Testis (tissue), 5 donors: ENCODE measurements at places on chromosomes 6 and 20.

DNA sequence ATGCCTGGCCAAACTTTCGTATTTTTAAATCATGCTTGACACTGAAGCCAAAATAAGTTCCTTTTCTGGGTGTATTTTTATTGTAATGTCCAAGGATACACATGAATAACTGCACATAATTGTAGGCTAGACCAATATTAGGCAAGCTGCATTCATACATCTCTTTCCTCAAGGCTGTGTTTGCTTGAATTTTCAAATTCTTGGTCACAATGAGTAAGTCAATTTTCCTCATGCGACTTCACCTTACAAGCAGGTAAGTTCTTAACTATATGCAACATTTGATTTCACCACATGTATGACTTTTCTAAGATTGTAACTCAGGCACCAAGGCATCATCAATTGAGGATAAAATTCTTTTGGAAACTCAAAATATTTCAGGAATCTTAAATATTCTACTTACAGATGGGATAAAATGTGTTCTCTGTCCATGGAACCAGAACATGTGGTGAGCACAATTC lies 112.4 kb upstream of the ZNF217 start:
- no peak overlapping the region for H3K4me3 ChIP-seq
- no peak for DNase-seq
- H3K27me3 ChIP-seq = no peaks in the 10 kb centered on the region

GRCh38 chr20:53957451-53958172 lies 112.8 kb downstream of the BCAS1 start:
- DNase-seq = no peak
- no peaks in the 10 kb centered on the region for H3K36me3 ChIP-seq
- no peak overlapping the region for H3K27ac ChIP-seq
- H3K4me1 ChIP-seq = no peaks in the 10 kb centered on the region

- H3K4me1 ChIP-seq = no peaks in the 10 kb centered on the region
- no peak overlapping the region for H3K27ac ChIP-seq
Measured at GRCh38 chr20:63129991-63130657, 85.8 kb downstream of the YTHDF1 start.

- DNase-seq = no peak
- no peak overlapping the region for H3K4me3 ChIP-seq
- no peaks in the 10 kb centered on the region for H3K27me3 ChIP-seq
- no peak overlapping the region for H3K27ac ChIP-seq
- no peaks in the 10 kb centered on the region for H3K36me3 ChIP-seq
Measured at GRCh38 chr6:104218116-104218515, 641.6 kb downstream of the HACE1 start.

DNA sequence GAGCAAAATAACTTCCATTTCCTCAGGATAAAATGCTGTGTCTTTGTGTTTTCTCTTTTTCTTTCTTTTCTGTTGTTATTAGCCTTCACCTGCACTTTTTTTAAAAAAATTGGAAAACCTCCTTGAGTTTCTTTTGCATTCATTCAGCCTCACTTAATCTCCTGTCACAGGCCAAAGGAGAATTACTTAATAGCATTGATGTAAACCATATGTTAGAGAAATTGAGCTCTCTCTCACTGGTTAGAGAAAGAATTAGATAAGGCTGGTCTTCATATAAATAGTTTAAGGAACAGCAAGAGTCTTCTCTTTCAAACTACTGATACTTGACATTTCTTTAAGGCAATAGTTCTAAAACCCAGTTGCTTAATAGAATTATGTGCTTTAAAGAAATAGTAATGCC lies 564.2 kb downstream of the TFAP2B start:
- H3K27me3 ChIP-seq = no peaks in the 10 kb centered on the region
- H3K27ac ChIP-seq = no peak overlapping the region
- H3K4me3 ChIP-seq = no peak overlapping the region
- H3K36me3 ChIP-seq = no peaks in the 10 kb centered on the region
- DNase-seq = no peak
- no peaks in the 10 kb centered on the region for H3K4me1 ChIP-seq

- H3K36me3 ChIP-seq = no peaks in the 10 kb centered on the region
- H3K27ac ChIP-seq = no peak overlapping the region
- no peaks in the 10 kb centered on the region for H3K27me3 ChIP-seq
- H3K4me1 ChIP-seq = no peaks in the 10 kb centered on the region
Measured at GRCh38 chr6:107928984-107929383, 29.0 kb downstream of the SEC63 start.

DNA sequence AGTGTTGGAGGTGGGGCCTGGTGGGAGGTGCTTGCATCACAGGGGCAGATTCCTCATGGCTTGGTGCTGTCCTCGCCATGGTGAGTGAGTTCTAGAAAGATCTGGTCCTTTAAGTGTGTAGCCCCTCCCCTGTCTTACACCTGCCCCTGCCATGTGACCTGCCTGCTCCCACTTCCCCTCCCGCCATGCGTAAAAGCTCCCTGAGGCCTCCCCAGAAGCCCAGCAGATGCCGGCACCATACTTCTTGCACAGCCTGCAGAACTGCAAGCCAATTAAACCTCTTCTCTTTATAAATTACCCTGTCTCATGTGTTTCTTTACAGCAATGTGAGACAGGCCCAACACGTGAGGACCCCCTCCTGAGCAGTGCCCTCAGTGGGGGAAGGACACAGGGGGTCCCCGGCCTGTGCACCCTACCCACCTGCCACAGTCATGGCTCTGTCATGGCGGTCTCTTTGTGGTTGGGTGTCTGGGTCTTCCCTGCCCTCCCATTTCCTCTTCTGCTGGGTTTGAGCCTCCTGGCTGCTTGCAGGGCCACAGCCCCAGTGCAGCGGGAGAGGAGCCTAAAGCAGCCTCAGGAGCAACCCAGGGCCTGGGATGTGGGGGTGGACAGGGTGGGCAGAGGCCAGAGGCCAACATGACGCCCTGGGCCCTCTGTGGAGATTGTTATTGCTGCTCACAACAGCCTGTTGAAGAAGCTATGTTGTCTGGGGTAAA lies 87.2 kb upstream of the QKI start:
- DNase-seq = no peak
- no peaks in the 10 kb centered on the region for H3K27me3 ChIP-seq
- no peak overlapping the region for H3K4me3 ChIP-seq
